Stimulated activated CD8-positive, alpha-beta memory T cell treated with anti-CD3 and anti-CD28 coated beads, Interleukin-4, amount 100 ng/mL, for 1 hour (primary cell): ENCODE measurements at places on chromosomes 4 and X.

GRCh38 chr4:88981556-88981955 is 75.4 kb downstream of the FAM13A start:
- DNase-seq: no peak

GRCh38 chr4:39286263-39286662 is 79.9 kb downstream of the RFC1 start:
- no peak for DNase-seq

DNA sequence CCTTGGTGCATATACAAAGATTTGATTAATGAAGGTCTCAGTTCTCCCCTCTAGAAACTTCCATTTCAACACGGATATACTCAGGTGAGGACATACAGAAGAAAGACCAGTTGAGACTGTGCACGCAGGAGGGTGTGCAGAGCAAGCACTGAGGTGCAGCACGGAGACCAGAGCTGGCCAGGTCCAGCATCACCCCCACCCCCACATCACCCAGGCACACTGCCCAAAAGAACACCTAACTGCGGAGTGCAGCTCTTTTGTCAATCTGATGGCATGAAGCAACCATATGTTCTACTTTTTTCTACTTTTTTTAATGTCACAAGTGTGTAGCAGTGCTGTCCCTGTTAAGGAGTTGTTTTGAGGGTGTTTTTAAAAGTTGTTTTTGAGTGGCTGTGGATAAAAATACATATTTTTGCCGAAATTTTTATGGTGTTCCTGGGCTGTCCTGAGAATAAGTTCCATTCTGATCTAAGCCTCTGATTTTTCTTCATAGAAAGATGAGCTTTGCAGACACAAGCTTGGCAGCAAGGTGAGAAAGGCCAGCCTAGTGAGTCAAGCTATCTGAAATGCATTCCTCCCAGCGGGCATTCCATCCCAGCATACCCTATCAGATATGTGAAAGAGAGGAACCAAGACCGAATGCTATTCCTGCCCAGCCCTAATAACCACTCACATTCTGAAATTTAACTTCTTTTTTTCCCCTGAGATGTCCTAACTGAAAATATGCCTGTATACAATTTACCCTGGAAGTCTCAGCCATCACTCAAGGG is 173.7 kb downstream of the PTTG2 start:
- no peak for DNase-seq

DNA sequence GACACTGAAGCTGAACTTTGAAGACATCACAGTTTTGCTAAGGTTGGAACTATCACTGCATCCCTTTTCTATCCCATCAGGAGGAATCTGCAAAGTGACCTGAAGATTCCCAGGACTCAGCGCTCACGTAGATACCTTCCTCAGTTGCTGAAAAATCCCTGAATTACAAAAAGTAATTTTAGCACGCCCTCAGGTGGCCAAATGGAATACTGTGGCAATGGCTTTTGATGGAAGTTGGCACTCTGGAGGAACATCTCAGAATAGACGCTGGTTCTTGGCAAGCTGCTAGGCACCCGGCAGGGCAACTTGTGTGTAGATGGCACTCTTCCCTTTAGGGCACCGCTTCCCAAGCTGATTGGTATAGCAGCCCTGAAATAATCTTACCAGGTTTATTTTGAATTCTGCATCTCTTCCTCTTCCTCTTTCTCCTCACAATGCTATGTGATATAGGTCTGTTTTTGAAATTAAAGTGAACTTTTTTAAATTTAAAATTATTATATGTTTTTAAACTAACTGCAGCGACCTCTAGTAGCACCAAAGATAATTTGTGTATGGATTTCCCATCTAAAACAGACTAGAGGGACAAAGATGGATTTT is 16.3 kb upstream of the ESX1 start:
- DNase-seq: no peak

DNA sequence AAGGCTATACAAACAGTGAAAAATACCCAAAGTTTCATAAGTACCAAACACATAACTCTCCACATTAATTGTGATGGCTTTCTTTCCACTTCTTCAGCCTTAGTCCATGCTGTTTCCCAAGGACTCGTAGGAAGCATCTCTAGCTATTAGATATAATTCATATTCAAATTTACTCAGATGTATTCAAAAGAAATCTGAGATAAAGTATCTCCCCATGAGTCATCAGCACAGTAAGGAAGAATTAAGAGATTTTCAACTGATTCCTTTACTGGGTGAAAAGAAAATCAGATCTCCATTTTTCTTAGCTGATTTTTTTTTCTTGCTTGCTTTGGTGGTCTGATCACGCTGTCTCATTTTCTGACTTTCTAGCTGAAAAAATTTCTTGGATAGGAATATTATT is 71.7 kb downstream of the MID1 start:
- no peak for DNase-seq

GRCh38 chr4:10509733-10510132 is 52.5 kb upstream of the ZNF518B start:
- DNase-seq: no peak

DNA sequence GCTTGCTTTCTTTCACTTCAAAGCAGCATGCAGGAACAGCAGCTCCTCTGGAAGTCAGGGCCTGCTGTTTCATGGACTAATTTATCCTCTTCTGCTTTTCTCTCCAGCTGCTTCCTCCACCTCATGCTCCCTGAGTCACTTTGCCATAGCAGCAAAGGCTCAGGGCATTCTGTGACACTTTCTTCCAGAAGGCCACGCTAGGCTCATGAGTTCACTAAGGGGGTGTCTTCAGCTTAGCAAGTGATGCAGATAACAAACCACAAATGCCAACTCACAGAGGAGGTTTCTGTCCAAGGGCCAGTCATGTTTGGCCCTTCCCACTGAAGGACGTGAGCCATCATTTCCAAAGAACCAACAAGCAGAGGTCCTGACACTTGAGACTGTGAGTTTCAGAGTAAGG is 200.2 kb downstream of the ADGRA3 start:
- no peak for DNase-seq

GRCh38 chrX:22629105-22629725 is 356.5 kb downstream of the CBLL2 start:
- no peak for DNase-seq

DNA sequence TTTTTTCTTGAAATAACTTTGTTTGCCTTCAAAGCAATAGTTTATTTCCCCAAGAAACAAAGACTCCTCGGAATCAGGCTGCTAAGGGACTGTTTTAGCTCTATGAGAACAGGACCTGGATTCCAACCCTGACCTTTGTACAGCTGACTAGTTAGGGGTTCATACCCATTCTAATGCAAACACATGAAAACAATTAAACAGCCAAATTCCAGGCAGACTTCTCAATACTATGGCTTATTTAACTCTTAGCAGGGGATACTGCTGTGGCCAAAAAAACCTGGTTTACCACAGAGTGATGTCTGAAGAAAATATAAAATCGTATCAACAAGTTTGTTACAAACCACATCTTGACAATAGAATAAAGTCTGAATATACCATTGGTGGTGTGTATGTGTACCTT is 129.6 kb upstream of the INTU start:
- no peak for DNase-seq

DNA sequence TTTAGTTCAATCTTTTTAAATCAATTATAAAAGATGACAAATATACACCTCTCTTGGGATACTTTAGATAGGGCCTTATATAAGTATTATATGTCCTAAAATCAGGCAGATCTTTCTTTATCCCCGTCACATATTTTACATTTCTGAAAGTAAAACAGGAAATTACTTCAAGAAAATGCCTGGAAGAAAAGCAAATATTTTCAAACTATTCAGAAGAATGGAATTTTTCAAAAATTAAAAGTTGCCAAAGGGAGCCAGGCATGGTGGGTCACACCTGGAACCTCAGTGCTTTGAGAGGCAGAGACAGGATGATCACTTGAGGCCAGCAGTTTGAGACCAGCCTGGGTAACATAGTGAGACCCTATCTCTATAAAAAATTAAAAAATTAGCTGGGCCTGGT is 34.4 kb downstream of the MGARP start:
- DNase-seq: no peak

- no peak for DNase-seq
Measured at GRCh38 chrX:44876086-44876485, 3.1 kb downstream of the KDM6A start.

DNA sequence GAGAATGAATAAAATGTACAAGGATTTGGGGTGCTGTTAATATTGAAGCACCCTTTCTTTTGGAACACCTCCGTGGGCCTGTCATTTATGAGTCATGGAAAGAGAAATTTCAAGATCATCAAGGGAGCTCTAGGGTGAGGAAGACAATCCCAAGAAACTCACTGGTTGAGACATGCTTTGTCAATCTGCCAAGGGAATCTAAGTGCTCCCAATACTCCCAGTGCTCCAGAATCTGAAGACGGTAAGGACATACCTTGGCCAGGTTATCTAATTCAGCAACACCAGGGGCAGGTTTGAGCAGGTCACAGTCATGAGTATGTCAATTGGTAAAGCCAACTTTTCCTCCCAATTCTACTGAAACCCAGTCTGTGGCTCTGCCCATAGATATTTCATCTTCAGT is 556.4 kb upstream of the CPEB2 start:
- no peak for DNase-seq

DNA sequence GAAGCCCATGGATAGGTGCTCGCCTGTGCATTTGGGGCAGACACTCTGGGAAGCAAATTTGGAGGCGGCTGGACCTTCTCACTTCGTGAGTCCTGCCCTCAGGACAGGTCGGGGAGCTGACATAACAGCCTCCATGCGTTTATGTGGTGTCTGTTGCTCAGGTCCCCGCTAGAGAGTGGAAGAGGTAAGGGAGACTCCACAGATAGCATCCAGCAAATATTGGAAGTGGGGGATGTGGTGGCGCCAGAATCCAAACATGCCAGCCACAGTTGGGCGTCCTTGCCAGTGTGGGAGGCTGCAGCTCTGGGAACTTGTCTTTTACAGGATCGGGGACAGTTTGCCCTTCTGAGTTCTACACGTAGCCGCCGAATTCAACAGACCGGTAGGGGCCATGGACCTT is 47.8 kb downstream of the ZNF182 start:
- no peak for DNase-seq

DNA sequence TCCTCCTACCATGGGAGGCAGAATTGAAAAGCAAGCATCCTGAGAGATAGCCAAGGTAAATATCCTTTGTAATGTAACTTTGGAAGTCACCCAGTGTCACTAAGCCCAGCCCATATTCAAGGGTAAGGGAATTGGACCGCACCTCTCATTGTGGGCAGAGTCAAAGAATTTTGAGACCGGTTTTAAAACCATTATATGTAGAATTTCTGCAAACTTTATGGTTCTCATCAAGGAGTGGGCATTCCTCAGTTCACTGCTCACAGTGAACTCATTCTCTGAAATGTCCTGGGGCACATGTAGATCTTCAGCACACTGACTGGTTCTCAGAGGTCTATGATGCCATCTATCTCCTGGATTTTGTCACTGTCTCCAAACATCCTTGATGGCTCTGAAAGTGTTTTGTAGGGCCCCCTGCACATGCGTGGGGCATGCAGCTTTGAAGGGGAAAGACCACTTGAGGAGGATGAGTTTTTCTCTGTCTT is 35.3 kb upstream of the CHRNA9 start:
- no peak for DNase-seq

GRCh38 chr4:80017125-80017854 is 55.7 kb downstream of the ANTXR2 start:
- DNase-seq: no peak

DNA sequence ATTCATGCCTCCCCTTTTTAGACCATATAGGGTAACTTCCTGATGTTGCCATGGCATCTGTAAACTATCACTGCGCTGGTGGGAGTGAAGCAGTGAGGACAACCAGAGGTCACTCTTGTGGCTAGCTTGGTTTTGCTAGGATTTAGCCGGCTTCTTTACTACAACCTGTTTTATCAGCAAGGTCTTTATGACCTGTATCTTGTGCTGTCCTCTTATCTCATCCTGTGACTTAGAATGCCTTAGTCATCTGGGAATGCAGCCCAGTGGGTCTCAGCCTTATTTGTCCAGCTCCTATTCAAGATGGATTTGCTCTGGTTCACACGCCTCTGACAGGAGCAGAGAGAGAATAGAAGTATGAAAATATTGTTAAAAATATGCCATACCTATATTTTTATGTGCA is 355.7 kb downstream of the ADGRL3 start:
- no peak for DNase-seq
